CD4-positive, alpha-beta T cell (primary cell): ENCODE measurements at places on chromosomes 12 and 14. TPM values are rescaled to one million over a fixed set of nuclear protein-coding genes. Genes with fewer than 3 reads are reported as not detected.

Gene KRT72
- 82.2 TPM for total RNA-seq

Gene TC2N
- total RNA-seq = 129 TPM

Gene CAPZA3
- total RNA-seq = not detected

Gene TAS2R14
- total RNA-seq = 1.1 TPM

Gene PPP4R4
- total RNA-seq = 3.5 TPM

Gene SDR9C7
- not detected for total RNA-seq

DNA sequence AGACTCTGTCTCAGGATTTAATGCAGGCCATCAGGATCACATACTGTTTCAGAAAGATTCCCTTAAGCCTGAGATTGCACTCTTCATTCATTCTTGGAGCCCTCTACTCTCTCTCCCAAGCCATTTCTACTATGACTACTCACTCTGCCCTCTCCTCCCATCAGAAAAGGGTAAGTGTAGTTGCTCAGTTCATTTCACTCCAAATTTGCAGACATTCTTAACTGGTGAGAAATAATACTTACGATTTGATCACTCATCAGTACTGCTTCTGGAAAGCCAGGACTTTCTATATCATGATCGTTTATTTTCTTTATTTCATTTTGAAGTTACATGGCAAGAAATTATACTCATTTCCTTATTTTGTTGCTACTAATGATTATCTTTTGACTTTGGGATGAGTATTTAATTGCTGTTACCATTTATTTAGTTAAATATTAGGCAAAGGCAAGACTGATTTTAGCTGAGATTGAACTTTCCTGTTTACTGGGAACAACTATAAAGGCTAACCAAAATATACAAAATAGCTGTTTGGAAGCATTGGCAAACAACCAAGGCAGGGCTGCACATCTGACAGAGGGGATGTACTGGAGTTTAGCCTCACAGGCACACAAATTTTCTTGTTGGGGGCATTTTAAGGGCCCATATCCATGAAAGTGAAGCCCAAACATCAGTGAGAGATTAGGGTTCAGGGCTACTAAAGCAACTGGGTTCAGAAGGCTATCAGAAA, 4.1 kb upstream of the RERG start:
- no peak for DNase-seq

DNA sequence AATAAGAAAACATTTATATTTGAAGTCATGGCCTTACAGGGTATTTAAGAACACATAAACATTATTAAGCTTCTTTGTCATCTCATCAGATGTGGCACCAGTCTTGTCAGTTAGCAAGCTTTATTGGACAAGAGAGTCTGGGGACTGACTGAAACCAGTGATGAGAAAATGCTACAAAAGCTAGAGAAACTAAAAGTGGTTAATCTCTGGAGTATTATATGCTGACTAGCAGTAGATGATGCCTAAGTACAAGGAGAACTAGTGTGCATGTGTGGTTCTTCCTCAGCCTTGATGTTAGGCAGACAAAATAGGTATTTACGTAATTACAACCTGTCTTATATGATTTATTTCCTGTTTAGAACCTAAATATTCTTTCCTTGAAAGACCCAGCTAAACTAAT, 176.5 kb downstream of the CPNE8 start:
- DNase-seq = no peak

GRCh38 chr12:100497105-100497795, 23.6 kb downstream of the NR1H4 start:
- no peak for DNase-seq

- DNase-seq = no peak
Observed at GRCh38 chr12:64110864-64111263, 111.2 kb downstream of the KICS2 start.

DNA sequence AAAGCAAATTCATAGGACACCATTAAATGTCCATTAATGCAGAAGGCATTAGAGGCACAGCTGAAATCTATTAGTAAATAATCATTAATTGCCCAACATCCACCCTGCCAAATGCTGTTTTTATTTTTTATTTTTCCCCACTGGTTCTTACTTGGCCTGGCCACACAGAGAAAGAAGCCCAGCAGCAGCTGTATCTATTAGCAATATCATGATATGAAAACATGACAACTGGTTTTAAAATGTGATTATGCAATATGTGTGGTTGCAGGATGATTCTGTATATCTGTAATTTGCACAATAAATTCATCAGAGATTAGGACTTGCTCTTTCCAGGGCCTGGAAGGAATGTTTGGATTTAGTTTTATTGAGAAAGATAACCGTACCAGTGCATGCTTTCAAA, 44.9 kb downstream of the SIX6 start:
- DNase-seq = no peak

- no peak for DNase-seq
Observed at GRCh38 chr14:23536494-23536893, 15.1 kb downstream of the ZFHX2 start.

DNA sequence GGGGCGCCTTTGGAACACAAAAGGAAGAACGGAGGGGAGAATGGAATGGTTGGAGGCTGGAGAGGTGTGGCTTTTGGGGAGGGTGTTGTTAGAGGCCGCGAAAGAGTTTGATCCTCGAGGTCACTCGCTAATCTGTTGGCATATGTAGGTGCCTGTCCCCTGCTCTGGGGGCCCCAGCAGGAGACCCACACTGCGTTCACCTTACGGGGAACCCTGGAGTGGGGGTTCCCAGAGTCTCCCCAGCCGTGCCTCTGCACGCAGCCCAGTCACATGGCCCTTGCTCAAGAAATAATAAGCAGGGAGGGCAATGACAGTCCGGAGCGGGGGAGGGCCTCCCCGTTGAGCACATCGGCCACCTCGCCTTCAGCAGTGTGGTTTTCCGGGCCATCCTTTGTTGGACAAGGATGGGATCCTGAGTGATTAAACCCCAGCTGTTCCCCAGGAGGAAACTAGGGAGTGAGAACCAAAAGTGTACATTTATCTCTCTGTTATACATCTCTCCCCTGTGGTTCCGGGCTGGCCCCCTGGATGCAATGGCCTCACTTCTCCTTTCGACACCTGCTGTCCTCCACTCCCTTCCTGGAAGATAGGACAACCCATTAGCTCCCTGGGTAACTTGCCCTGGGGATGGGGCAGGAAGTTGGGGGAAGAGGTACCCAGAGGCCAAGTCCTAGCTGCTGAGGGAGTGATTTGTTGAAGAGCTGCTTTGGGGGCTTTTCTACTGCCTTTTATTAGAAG, 1.3 kb downstream of the PLEKHG3 start:
- peak; percentile 21 for DNase-seq

DNA sequence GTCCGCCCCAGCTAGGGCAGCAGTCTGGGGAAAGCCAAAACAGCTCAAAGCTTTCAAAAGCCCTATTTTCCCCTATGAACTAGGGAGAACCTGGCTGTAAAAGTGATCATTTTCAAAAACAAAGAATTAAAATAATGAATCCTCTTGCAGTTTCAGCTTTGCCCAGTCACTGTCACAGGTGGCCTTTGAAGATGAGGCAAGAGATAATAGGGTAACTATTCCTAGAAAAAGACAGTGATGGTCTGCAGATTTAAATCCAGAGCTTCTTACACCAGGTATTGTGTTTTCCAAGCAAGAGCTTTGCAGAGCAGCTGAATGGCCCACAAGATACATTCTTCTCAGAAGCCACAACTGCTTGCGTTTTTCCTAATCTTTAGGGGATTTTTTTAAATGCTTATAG, 80.2 kb upstream of the NUDT4 start:
- DNase-seq = no peak

GRCh38 chr12:57541717-57542116, 5.3 kb downstream of the DCTN2 start:
- DNase-seq = no peak

GRCh38 chr12:111227476-111228420, 141.1 kb downstream of the PHETA1 start:
- no peak for DNase-seq

DNA sequence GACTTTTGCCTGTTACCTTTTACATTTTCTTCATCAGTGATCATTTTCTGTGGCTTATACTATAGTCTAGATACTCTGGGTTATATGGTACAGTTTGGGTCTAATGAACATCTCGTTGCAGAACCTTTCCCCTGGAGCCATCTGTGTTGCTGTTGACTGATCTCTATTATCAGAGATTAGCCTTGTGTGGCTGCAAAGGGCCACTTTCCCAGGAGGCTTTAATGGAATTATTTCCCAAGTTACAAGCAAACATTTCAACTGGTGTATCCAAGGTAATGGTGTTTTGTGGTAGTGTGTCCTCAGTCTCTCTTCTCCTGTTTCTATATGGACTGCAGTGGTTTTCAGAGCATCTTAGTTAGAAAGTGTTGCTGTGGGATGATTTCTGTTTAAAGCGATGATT, 25.9 kb downstream of the UTP20 start:
- DNase-seq = no peak

GRCh38 chr14:76133103-76133502, 18.6 kb upstream of the GPATCH2L start:
- DNase-seq = no peak

DNA sequence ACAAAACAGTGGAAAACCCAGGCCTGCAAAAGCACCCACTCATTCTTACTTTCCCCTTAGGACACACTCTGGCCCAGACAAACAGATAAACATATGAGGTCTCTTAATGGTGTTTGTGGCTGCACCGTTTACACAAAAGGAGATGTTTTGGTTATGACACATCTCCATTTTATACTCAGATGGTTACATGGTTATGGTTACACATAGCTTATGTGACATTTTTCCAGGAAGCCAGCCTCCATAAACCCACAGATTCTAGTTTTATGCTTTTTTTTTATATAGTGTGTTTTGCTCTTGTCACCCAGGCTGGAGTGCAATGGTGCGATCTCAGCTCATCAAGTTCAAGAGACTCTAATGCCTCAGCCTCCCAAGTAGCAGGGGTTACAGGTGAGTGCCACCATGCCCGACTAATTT, 3.5 kb upstream of the KLRD1 start:
- DNase-seq = no peak

DNA sequence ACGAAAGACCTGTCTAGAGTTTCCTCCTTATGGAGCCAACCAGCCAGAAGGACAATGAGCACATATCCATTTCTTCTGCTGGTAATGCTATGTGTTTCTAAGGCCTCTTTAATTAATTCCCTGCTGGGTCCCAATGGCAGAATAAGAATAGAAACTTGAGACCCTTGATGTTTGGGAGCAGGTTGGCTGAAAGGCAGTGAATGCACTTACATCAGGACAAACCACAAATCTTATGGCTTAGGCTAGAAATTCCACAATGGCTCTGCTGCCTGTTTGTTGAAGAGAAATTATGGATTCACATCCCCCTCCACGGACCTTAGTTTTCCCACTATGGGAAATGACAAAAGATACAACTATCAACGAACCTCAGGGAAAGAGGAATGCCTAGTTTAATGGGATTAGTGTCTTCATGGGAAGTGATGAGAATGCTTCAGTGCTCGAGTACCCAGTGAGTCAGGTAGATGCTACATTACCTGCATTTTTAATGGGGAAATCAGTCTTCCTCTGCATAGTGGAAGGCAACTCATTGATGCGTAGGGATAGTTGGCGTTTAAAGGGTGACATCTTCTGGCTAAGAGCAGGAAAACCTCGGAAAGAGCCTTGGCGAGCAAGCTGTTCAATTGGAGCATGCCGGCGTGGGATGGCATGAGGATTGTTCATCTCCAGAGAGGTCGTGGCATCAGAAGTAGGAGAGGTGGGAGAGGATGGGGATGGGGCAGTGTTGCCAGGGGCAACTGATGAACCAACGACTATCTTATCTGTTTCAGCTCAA, 46.5 kb downstream of the PAPLN start:
- DNase-seq = no peak

GRCh38 chr14:41868396-41868795, 261.7 kb downstream of the LRFN5 start:
- DNase-seq = no peak

GRCh38 chr12:41612892-41613557, 424.9 kb downstream of the PDZRN4 start:
- no peak for DNase-seq

DNA sequence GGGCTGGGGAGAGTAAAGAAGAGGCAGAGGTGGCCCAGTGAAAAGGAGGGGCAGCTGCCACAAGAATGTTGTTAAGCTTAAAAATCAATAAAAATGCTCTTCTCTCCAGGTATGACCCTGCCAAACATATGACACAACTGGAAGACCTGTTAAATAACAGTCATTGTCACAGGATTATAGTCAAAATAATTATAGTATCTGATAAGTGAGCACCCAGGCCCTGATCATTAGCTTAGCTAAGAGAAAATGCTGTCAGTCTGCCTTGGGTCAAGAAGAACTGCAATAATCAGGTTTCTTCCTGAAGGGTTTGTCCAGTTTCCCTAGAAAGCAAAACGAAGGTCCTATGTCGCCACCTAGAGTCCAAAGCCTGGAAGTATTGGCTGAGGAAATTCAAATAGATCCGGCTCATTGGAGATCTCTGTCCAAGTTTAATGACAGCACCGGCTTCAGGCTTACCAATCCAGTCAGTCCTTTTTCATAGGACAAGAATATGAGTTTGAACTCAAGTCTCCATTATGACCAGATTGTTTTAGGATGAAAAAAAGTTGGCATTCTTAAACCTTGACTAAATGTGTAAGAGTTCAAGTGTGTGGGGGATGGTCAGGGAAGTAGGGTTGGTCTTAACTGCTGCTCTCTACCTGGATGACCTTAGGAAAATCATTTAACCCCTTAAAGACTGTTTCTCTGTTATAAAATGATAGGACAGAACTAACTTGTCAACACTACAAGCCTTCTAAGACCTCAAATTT, 22.5 kb upstream of the NKX2-8 start:
- no peak for DNase-seq
